ENCODE measurements at places on chromosomes 16 and 17. TPM values are rescaled to one million over a fixed set of nuclear protein-coding genes. Genes with fewer than 3 reads are reported as not detected.

DNA sequence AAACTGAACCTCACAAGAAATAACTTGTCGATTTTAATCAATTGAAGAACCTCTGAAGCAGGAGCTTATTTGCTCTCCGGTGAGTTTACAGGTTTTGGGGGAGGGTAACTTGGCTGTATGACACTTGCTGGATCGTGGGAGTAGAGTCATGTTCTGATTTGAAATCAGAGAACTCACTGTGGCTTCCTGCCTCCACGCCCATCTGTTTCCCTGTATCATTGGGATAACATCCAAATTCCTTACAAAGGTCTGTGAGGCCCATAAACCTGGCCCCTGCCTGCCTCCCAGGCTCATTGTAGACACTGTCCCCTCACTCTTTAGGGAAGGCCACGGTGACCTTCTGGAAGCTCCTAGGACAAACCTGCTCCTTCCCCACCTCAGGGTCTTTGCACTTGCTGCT lies 48.3 kb downstream of the C17orf67 start:
- H3K4me1 ChIP-seq, result peaks cover 10% of the 10 kb centered on the region
- DNase-seq, result no peak
- H3K27ac ChIP-seq, result no peak overlapping the region
- peaks cover 6% of the 10 kb centered on the region for H3K27me3 ChIP-seq
- no peak overlapping the region for H3K4me3 ChIP-seq

DNA sequence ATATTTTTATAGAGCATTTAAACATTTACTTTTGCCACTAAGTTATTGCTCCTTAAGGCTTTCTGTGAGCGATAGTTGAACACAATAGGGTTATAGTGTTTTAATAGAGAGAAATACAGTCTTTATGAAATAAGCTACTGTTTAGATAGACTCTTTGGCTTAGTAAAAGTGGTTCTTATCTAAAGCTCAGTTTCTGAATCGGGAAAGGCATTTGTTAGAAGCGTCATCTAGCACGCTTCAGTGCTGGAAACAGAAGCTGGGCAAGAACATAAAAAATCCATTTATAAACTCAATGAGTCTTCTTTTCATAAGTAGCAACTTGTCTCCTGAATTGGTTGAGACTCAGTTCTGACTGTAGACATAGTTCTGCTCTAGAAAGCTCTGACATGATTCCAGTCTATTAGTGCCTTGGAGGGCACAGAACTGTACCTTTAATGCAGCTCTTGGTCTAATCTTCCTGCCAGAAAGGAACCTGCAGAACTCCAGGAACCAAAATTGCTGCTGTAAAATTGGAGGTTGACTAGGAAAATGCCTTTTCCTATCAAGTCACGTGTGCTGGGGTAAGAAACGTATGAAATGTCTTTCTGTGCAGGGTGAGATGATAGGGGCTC lies 55.4 kb upstream of the DNAJA2 start:
- no peaks in the 10 kb centered on the region for H3K27me3 ChIP-seq
- no peak overlapping the region for H3K27ac ChIP-seq

GRCh38 chr16:67685388-67686112 lies 18.9 kb downstream of the C16orf86 start:
- no peak for DNase-seq
- H3K27ac ChIP-seq, result no peak overlapping the region
- peaks cover 7% of the 10 kb centered on the region for H3K4me1 ChIP-seq
- H3K36me3 ChIP-seq, result peaks cover 10% of the 10 kb centered on the region
- H3K27me3 ChIP-seq, result no peaks in the 10 kb centered on the region

Gene AGRP
- total RNA-seq, result not detected
